ENCODE measurements at places on chromosomes 3 and 15. TPM values are rescaled to one million over a fixed set of nuclear protein-coding genes. Genes with fewer than 3 reads are reported as not detected.

- no peak for DNase-seq
Measured at GRCh38 chr15:70557521-70558258, 205.7 kb downstream of the UACA start.

GRCh38 chr3:136734382-136735070 lies 17.7 kb downstream of the STAG1 start:
- no peak for DNase-seq

DNA sequence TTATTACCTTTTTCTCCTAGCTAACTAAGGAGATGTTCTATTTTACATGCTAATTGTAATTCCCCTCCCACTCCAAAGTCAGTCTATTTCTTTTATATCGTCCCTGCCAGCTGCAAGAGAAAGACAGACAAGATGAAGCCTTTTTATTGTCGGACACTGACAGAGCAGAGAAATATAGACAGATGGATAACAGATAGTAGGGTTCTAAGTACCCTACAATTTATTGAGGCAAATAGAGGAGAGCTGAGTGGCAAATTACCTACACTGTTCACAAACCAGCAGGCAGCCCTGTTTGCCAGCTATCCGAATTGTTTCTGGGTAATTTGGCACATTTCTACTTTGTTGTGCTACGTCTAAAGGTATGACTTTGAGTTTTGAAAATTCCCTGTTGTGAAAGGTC lies 392.3 kb upstream of the ZNF717 start:
- no peak for DNase-seq

- DNase-seq = no peak
Measured at GRCh38 chr3:11541321-11542303, 102.1 kb downstream of the VGLL4 start.

DNA sequence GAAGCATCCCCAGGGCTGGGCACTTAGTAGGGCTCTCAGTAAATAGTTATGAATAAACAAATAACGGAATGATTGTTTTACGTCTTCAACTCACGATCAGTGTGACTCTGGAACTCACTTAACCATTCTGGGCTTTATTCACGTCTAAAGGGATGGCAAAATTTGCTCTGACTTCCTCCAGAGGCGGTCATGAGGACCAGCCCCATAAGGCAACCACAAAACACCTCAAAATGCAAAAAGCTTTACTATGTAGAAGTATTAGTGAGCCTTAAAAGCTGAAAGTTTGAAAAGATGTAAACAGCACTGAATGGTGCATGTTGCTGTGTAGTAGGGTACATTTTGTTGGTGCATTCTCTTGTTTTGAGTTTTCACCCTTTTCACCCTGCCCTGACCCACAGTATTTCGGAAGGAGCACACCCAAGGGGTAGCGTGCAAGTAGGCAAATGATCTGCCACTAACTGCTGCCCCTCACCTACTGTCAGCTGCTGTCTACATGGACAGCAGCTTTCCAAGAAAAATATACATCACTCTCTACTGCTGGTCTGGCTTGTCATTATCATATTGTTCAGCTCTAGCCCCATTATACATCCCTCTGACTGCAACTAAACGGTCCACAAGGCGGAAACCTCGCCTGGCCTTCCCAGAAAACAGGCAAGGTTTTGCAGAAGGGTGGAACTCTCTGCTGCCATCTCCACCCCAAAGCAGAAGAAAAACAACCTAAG lies 308.5 kb upstream of the PROK2 start:
- DNase-seq = no peak

GRCh38 chr15:62858343-62858742 lies 184.2 kb upstream of the TPM1 start:
- DNase-seq = peak; percentile 48

- peak; percentile 95 for DNase-seq
Measured at GRCh38 chr3:101065962-101066361, 72.7 kb upstream of the ABI3BP start.

GRCh38 chr3:171649267-171649666 lies 161.0 kb downstream of the PLD1 start:
- no peak for DNase-seq

DNA sequence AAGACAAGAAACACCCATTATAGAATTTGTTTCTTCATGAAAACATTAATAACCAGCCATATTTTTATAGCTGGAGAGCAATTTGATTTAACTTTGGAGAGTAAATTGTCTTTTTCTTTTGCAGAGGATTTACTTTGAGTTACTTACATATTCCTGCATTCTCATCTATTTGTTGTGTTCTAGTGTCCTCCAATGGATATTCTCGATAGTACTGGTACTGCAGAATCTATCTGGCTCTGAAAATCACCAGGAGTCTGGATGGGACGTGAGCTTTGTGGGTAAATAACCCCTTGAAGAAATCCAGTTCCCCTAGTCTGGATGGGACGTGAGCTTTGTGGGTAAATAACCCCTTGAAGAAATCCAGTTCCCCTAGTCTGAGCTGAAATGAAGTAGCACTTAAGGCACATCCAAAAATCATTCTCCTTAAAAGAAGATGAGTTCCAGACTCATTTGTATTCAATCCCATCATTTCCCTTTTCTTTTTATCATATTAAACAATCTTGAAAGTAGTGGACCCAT lies 294.1 kb upstream of the UBE2E2 start:
- no peak for DNase-seq

DNA sequence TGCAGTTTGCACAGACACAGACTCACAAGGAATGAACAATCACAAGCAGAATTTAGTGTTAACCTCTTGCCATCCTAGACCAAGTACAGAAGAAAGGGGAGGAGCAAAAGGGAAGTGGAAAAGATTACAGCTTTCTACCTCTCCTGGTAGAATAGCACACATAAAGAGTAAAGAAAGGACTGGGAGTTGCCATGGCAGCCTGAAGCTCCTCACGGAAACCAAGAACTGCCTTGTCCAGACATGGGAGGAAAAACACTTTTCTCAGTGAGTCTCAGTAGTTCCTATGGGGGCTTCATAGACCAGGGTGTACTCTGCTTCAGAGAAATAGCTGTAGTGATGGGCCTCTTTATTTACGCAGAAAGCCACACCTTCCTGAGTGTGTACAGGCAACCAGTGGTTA lies 114.7 kb upstream of the GAP43 start:
- no peak for DNase-seq

DNA sequence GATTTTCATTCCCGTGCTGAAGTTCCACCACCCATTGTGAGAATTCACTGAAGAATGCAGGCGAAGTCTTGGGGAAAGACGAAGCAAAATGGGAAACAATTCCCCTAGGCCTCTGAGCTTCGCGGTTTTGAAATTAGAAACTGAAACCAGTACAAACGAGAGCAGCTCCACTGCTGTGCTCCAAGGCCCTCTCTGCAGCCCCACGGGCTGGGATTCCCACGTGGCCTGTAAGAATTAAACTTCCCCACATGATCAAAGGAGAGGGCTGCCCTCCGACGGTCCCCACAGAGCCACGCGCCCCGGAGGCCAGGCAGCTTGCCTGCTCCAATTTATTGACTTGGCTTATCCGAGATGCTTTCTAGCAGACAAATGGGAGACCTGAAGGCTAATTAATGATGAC lies 144.0 kb downstream of the GREM1 start:
- DNase-seq = no peak

- DNase-seq = no peak
Measured at GRCh38 chr3:38556640-38557358, 60.7 kb downstream of the EXOG start.

DNA sequence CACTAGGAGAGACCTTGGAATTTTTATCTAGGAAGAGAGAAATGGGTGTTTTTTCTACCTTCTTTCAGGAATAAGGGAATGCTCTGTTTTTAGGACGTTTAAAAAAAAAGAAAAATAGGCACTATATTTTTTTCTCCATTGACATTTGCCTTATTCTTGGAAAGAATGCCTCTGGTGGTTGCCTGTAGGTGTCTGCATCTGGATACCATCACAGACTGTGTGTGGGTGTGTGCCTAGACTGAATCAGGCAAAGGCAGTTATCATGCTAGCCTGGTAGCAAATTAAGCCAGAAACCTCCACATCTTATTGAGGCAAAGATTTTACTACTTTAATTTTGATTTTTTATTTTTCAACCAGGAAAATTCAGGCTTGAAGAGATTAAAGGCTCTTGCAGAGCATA lies 513.6 kb upstream of the KCNMB2 start:
- DNase-seq = peak; percentile 4

DNA sequence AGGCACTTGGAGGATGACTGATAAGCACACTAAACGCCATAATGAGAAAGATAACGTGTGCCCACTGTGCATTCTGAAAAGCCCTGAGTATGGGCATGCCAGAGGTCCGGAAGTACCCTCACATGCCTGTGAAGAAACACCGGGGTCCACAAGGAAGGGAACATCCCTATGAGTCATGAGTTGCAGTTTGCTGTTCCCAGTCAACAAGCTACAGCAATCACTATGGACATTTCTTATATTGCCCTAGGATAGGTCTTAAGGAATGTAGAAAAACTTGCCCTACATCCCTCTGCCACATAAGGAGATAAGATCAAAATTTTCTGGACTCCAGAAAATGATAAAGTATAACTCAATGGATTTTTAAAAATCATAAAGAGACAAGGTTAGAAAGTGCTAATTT lies 9.9 kb downstream of the MB21D2 start:
- peak; percentile 85 for DNase-seq

DNA sequence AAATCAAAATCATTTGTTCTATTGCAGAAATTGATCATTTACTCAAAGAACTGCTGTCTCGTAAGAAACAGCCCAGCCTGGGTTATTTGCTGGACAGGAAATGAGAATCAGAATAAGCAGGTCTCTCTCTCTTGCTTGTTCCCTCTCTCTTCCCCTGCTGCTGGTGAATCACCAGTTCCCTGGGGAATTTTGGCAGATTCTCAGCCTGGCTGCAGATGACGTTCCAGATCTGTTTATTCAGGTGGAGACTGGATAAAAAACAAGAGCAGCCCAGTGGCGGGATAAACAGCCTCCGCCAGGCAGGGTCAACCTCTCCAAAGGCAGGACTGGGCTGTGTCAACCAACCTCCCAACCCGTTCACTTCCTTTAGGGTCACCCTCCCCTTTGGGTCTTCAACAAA lies 72.1 kb downstream of the LRIG1 start:
- DNase-seq = peak; percentile 97

DNA sequence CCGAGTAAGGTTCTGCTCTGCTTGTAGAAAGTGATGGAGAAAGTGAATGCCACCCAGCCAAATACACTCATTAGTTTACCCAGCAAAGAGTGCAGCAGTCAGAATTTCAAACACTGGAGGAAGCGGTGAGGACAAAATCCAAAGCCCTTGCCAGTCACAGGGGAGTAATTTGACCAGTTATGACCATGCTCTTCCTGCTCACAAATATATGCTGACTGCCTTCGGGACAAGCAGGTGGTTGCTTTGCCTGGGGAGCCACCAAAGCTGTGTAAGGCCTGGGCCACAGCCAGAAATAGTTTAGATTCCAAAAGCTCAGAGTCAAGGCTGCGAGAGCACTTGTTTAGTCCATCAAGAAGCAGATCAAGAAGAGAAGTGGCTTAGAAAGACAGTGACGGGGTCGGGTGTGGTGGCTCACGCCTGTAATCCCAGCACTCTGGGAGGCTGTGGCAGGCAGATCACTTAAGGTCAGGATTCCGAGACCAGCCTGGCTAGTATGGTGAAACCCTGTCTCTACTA lies 51.0 kb upstream of the ATP13A3 start:
- DNase-seq = peak; percentile 58

- no peak for DNase-seq
Measured at GRCh38 chr3:106965307-106965706, 411.9 kb upstream of the CCDC54 start.

GRCh38 chr15:99213187-99213811 lies 36.1 kb downstream of the TTC23 start:
- peak; percentile 51 for DNase-seq

GRCh38 chr3:134592806-134593205 lies 58.0 kb downstream of the KY start:
- DNase-seq = no peak

DNA sequence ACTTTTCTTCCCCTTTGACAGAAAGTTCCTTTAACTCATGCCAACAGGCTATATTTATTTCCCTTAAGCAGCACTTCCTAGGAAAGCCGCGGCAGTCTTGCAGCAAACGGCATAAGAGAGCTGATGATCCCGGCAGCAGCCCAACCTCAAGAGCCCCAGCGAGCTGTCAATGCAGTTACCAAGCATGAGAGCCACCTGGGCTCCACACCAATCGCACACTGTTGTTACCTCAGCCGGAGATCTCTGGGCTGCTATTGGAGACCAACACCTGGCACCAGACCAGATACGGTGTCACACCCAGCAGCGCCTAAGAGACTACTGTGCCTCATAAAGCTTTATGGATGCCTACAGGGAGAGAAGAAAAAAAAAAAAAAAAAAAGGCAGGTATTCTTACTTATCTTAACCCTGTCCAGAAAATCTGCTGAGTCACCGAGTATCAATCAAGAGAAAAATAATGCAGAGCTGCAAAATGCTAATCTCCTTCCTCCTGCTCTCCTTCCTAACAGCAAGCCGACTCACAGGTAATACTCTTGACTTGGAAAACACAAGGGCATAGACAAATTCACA lies 11.7 kb downstream of the ABCC5 start:
- peak; percentile 96 for DNase-seq

DNA sequence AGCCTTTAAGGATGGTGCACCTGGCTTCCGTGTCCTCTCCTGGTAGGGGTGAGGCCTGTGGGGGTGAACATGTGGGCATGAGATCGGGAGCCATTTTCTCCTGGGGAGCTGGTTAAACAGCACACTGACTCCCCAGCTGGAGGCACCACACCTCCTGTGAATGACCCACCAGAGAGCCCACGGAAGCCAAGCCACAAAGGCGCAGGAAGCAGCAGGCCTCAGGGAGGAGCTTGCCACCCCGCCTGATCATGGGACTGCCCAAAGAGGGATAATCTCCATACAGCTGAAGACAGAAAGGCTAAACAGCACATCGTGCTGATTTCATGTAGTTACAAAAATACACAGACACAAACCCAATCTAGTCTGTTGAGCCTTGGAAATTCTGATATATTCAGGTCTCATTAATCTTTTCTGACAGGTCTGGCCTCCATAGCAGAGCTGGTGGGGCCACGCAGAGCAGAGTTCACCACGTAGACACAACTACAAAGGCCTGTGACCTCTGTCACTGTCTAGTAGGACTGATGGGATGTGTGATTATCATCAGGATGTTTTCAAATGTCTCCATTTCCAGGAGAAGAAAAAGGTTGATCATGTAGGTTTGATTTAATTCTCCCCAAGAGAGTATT lies 75.2 kb downstream of the DUT start:
- DNase-seq = no peak

DNA sequence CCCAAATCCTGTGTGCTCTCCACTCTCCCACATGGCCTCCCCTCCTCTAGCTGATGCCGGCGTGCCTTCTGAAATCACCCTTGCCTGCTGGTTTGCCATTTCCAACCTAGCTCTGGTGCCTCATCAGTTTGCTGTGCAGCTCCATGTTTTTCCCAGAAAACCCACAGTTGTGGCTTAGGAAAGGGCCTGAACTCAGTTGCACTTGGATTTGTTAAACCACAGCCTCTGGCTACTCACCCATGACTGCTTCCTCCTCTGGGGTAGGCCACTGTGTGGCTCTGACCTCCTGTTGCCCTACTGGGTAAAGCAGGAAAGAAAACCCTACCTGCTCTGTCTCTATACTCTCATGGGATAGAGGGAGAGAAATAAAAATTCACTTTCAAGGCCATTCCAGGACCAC lies 97.3 kb downstream of the DAPK2 start:
- DNase-seq = no peak

Gene SELENOT
- 167 TPM for total RNA-seq

Gene UNC13C
- total RNA-seq = 0.64 TPM

Gene CCR3
- not detected for total RNA-seq

Gene CPA3
- not detected for total RNA-seq

Gene ASB14
- not detected for total RNA-seq

Gene RCCD1
- total RNA-seq = 11.6 TPM

Gene CISH
- 0.26 TPM for total RNA-seq

Gene PLSCR2
- total RNA-seq = not detected

Gene HHATL
- not detected for total RNA-seq

Gene CAND2
- total RNA-seq = 0.77 TPM

Gene CD200
- total RNA-seq = 0.13 TPM

Gene ADAMTSL3
- total RNA-seq = 1.2 TPM

Gene RASGRF1
- under 0.01 TPM for total RNA-seq
